ENCODE measurements at places on chromosomes 13 and 19.
A peak's percentile ranks its signal among the peaks of the same experiment; 100 is the strongest.

GRCh38 chr13:34587576-34587975 is 354.5 kb upstream of the NBEA start:
- DNase-seq: no peak

GRCh38 chr13:24265453-24265852 is 43.9 kb upstream of the C1QTNF9 start:
- no peak for DNase-seq

DNA sequence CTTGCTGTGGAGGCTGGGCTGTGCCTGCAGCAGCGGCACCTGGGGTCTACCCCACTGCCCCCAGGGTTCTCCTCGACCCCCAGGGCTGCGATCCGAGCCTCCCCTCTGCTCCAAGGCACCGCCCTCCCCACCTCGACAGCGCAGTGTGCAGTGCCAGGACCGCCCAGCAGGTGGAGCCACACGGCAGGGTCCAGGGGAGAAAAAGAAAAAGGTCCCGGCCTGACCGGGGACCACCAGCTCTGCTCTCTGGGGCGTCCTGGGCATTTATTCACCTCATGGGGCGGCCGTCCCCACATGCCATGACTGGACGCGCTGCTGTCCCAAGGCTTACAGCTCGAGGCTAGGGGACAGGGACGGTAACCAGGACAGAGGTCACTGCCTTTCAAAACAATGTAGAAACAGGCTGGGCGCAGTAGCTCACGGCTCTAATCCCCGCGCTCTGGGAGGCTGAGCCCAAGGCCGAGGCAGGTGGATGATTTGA is 10.6 kb downstream of the REXO1 start:
- DNase-seq: peak; percentile 32

DNA sequence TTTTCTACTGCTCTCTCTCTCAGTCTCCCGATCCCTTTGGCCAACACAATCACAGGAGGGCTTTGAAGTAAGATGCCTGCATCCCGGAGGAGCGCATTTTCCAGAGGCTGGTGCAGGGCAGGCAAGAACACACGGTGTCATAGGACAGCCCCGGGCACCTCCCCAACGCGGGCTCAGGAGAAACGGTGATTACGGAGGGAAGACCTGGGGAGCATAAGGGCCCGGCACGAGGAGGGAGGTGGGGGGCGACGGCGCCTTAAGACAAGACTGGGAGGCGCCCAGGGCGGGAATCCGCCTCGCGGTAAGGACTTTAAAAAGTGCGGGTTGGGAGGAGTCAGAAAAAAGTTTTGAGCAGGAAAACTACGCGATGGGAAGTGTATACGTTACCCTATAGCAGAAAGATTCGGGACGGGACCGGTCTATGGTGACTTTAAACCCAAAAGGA is 18.7 kb upstream of the ZNF888 start:
- no peak for DNase-seq

GRCh38 chr19:45251452-45252354 is 632 bp downstream of the MARK4 start:
- no peak for DNase-seq

GRCh38 chr19:57096685-57097361 is 23.0 kb upstream of the USP29 start:
- no peak for DNase-seq

DNA sequence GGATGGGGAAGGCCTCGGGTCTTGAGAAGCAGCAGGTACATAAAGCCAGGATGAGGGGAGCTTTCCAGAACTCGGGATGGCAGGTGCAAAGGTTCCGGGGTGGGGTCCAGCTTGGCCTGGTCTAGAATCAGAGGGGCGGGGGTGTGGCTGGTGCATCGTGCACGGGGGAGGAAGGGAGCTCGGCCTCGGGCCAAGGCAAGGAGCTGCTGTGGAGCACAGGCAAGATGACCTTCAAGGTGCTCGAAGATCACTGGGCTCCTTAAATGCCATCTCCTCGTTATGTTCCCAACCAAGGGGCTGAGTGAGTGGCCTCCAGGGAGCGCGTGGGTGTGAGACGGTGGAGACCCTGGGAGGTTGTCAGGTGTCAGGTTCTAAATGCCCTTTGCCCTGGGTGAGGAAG is 16.1 kb upstream of the SIGLEC11 start:
- no peak for DNase-seq

DNA sequence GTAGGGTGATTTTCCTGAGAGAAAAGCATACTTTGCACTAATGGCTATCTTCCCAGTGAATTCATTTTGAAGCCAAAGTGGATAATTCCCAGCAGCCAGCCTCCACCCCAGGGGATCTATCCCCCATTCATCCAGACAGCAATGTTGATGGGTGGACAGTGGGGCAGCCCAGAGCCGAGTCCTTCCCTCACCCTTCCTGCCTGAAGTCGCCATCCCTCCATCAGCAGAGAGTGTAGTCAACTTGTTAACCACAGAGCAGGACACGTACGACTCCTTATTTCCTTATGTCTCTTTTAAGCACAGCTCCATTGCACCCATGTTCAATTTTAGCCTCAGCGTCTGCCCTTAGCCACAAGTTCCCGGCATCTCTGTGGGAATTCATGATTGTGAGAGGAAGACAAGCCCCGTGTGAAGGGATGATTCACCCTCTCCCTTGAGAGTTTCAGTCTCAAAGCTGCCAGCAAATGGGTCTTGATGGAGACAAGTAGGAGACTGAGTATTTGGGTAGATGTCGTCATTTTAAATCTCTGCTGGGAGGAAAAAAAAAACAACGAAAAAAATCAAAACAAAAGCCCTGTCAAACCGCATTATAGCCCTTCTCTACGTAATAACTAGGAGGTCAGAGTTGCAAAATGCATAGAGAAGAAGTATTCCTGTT is 58.3 kb upstream of the MEDAG start:
- DNase-seq: peak; percentile 95

GRCh38 chr13:99155821-99156220 is 44.8 kb upstream of the UBAC2 start:
- peak; percentile 17 for DNase-seq

DNA sequence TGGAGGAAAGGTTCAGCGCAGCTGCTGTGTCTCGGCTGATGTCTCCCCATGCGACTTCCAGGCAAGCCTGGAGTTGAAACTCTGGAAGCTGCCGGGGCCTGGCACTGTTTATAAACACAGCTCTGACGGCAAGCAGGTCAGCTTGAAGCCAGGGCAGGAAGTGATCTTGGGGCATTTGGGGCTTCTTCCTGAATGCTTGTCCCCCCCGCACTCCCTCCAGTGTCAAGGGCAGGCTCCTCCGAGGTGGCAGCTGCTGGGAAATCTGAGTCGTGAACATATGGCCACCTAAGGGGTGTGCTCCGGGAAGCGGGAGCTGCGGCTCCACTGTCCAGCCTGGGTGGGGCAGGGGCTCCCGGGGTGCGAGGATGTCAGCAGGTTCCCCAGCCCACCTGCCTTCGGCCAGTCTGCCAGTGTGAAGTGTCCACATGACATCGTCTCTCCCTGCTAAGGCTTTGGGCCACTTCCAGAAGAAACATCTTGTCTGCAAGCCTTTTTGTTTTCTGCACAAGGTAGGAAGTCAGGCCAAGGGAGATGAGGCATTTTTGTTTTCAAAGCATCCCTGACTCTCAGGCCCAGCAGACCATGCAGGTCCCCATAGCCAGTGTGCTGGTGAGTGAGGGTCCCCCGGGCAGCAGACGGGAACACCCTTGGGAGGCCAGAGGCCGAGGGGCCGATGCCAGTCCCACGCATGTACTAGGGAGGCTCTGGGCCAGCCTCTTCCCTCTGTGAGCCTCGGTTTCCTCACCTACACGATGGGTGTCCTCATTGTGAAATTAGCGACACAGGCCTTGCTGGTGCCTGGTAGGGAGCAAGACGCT is 2.7 kb downstream of the PIAS4 start:
- DNase-seq: no peak

DNA sequence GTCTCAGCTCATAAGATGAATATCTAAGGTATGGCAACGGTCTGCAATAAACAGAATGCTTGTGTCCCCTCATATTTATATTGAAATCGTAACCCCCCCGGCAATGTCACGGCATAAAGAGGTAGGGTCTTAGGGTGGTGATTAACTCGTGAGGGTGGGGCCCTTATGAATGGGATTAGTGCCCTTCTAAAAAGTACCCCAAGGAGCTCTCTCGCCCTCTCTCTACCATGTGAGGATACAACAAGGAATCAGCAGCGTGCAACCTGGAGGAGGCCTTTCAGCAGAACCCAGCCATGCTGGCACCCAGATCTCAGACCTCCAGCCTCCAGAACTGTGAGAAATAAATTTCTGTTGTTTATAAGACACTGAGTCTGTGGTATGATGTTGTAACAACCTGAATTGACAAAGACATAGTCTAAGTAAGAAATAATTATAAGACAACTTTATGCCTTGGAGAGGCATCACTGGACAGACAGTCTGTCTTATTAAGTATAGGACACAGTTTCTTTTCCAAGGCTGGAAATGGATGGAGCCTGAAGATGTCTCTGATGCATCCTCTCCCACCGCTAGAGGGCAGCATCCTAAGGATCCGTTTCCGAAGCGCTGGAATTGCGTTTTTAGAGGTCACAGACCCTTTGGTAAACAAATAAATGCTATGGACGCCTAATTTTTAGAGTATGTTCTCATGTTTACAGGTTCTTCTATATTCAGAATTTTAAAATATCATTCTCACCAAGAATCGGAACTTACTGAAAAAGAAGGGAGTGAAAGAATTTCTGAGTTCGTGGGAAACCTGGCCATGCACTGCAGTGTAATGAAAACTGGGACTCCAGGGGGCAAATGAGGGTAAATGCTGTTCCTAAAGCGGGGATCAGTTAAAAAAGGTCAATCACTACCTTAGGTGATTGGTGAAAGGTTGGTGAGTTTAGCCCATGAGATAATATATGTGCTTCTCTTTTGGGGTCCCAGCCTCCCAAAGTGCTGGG is 13.3 kb upstream of the LEUTX start:
- peak; percentile 17 for DNase-seq

DNA sequence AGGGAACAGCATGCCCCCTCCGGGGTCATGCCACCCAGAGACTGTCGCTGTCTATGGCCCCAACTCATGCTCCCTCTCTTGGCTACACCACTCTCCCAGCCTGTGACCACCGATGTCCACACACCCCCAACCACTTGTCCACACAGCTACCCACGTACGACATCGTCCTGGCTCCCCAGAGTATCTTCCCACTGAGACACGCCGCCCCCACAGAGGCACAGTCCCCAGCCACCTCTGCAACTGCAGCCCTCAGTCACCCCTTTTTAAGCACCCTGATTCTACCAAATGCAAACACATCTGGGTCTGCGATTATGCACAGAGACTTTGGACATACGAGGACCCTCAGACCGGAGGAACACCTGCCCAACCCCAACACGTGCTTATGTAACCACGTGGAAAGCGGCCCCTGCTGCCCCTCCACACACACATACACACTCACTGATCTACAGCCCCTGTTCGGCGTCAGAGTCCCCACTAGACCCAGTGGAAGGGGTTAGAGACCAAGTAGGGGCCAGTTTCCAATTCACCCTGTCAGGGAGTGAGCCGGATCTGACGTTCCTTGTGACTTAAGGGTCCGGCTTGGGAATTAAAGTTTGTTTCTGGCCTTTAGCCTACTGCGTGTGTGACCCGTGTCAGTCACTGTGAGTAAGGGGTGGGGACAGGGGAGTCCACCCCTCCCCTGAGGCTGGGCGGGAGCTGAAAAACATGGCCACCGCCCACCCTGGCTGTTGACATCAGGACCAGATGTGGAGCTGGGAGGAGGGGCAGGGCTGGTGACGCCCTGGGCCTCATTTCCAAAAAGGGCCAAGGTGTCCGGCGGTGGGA is 11.9 kb upstream of the AXL start:
- DNase-seq: no peak

- no peak for DNase-seq
These were observed 20.0 kb upstream of the GPR18 start for GRCh38 chr13:99278200-99278599.

GRCh38 chr13:38759390-38759789 is 72.5 kb downstream of the FREM2 start:
- DNase-seq: no peak

DNA sequence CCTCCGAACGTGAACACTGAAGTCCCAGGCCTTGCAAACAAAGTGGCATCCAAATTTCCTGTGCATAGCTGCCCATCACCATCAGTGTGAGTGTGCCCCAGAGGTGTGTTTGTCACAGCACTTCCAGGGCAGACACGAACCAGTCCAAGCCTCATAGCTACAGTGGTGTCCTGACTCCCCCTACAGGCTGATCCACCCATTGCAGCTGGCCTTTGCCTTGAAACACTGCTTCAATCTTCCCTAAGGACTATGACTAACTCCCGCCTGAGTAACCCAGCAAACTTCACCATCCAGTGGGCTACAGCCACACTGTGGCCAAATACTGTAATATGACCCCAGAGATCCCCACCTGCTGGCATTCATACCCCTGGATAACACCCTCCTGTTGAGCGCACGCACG is 3.9 kb downstream of the ZNF266 start:
- peak; percentile 10 for DNase-seq

- no peak for DNase-seq
These were observed 2041.4 kb downstream of the PCDH9 start for GRCh38 chr13:65188721-65189120.

- no peak for DNase-seq
These were observed 20.9 kb downstream of the CFAP97D2 start for GRCh38 chr13:114199954-114200353.

GRCh38 chr13:20787180-20787579 is 13.4 kb upstream of the EEF1AKMT1 start:
- DNase-seq: no peak

DNA sequence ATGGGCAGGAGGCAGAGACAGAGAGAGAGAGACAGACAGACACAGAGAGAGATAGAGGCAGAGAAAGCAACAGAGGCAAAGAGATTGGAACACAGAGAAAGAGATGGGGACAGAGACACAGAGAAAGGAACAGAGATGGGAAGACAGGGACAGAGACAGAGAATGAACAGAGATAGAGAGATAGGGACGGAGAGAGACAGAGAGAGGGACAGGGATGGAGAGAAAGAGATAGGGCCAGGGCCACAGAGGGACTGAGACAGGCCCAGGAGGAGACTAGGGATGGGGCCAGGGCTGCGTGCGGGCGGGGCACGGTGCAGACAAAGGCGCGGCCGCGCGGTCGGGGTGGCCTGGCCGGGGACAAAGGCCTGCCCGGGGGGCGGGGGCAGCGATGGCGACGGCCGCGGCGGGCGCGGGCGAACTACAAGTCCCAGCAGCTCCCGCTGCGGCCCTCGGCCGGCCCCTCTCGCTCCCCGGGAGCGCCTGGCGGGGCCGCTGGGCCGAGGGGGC is at the start of gene ZNF358:
TSS of gene ZNF358 (plus strand) at position 459 of the 507 bp plus-strand sequence. CDS start 3,140 bp downstream, outside the sequence.
- peak; percentile 33 for DNase-seq
